NCI-H1694 treated with DMSO at 0.1 percent for 48 hours (cell line): ENCODE measurements at places on chromosomes 13 and 19.

GRCh38 chr13:93811071-93811737 is 584.6 kb downstream of the GPC6 start:
- DNase-seq, result no peak

DNA sequence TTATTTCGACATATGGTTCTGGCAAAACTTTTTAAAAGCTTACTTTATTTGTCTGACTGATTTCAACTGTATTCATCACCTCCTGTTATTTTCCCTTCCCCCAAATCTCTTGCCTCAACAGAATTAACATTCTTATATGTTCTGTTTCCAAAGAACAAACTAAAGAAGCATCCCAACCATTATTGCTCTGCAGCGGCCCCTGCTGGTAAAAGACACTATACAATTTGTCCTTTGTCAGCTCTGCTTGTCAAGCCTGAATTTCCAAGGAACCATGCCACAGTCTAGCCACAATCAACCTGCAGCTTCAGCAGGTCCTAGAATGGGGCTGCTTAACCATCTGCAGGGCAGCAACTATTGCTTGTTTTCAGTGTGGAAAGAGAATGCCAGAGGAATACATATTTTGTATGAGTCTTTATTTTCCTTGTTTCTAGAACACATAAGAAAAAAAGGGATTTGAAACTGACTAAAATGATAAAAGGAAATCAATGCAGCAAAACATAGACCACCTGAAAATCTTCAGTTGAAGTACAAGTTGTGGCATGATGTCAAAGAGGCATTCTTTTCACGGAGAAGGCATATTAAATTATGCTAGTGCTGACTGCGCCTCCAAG is 845.3 kb downstream of the DIAPH3 start:
- peak; percentile 61 for DNase-seq

DNA sequence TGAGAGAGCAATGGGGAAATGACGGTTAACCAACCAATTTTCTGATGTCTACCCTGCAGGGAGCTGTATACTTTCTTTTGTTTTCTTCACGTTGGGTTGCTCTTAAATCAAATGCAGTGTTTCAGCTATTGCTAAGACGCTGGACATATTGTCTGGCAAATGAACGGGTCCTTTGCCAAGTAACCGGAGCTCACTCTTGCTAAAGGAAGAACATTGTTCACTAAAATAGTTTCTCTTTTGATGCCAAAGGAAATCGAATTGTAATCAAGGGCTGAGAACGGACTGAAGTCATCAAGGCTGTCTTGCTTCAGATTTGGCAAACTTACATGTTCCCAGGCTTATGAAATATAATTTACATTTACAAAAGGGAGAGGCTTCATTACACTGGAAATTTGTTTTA is 142.3 kb upstream of the ARGLU1 start:
- DNase-seq, result no peak

- no peak for DNase-seq
These were observed 120.5 kb downstream of the DIAPH3 start for GRCh38 chr13:60043262-60043661.

DNA sequence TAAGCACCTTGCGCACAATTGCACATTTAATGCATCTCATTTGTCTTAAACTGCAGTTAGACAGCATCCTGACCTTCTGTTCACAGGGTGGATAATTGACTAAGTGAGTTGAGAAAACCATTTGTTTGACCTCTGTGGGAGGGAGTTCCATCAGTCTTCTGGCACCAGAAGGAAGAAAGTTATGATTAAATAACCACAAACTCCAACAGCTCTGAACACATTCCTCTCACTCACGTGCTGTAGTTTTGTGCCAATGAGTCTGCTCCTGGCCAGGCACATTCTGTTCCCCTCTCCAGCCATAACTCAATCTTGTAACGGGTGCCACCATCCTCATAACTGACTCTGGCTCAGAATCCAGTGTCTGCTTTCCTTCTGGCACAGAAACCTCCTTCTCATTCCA is 817.2 kb downstream of the SLITRK1 start:
- no peak for DNase-seq

DNA sequence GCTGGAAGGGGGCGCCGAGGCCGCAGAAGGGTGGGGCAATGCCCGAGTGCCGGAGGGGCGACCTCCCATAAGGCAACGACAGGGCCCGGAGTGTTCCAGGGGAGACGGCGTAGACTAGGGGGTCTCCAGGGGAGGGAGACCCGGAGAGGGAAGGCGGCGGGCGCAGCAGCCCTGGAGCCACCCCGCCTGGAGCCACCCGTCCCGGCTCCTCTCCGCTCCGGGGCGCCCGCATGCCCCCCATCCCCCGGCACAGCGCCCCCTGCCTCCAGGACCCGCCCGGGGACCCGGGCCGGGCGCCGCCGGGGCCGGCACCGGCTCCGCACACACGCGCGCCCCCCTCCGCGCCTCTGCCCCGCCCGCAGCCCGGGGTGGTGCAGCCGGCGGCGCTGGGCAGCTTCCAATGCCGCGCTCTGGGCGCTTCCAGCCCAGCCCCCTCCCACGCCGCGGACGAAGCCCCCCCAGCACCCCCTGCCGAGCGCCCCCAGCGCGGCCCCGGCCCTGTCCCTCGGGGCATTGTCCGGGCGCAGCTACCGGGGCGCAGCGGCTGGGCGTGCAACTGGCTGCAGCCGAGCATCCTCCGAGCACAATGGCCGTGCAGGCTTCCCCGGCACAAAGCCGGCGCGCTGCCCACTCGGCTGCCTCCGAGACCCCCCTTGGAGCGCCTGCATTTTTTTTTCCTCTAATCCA is 519 bp downstream of the PTPRS start:
- no peak for DNase-seq

GRCh38 chr13:30234619-30235162 is 72.7 kb downstream of the KATNAL1 start:
- DNase-seq, result no peak

DNA sequence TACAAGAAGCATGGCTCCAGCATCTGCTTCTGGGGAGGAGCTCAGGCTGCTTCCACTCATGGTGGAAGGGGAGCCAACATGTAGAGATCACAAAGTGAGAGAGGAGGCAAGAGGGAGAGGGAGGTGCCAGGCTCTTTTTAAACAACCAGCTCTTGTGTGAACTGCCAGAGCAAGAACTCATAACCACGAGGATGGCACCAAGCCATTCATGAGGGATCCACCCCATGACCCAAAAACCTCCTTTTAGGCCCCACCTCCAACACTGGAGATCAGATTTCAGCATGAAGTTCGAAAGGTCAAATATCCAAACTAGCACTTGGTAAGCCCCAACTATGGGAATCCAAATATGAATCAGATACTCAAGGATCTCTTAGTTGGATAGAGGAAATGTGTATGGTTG is 131.2 kb downstream of the RXFP2 start:
- DNase-seq, result no peak

GRCh38 chr13:71867131-71867814 is at the start of gene DACH1:
Gene DACH1 (minus strand): TSS chr13:71867204.
- peak; percentile 83 for DNase-seq

GRCh38 chr19:16363852-16364230 is 39.2 kb downstream of the KLF2 start:
- no peak for DNase-seq

DNA sequence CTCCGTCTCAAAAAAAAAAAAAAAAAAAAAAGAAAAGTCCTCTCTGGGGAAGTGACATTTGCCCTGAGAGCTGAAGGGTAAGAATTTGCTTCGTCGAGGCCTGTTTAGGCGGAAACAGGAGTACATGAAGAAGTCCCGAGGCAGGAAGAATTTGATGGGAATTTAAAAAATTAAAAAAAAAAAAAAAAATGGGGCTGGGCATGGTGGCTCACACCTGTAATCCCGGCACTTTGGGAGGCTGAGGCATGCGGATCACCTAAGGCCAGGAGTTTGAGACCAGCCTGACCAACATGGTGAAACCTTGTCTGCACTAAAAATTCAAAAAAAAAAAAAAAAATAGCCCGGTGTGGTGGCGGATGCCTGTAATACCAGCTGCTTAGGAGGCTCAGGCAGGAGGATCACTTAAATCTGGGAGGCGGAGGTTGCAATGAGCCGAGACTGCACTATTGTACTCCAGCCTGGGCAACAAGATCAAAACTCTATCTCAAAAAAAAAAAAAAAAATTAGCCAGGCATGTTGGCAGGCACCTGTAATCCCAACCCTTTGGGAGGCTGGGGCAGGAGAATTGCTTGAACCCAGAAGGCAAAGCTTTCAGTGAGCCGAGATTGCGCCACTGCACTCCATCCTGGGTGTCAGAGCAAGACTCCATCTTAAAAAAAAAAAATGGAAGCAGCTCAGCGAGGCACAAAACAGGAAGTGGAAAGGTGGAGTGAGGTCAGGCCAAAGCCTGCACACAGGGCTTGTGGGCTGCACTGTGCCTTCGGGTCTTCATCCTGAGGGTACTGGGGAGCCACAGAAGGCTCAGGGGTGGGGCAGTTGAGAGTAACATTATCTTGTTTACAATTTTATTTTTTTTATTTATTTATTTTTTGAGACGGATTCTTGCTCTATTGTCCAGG is 4.9 kb downstream of the BAX start:
- no peak for DNase-seq

- DNase-seq, result no peak
These were observed 1.3 kb downstream of the KLK6 start for GRCh38 chr19:50967929-50968715.

- no peak for DNase-seq
These were observed 807.5 kb upstream of the ATXN8OS start for GRCh38 chr13:69300131-69300530.

- peak; percentile 28 for DNase-seq
These were observed 583.0 kb upstream of the SPRY2 start for GRCh38 chr13:80923907-80924306.

- DNase-seq, result no peak
These were observed 1.6 kb upstream of the RAP2A start for GRCh38 chr13:97432232-97432916.

DNA sequence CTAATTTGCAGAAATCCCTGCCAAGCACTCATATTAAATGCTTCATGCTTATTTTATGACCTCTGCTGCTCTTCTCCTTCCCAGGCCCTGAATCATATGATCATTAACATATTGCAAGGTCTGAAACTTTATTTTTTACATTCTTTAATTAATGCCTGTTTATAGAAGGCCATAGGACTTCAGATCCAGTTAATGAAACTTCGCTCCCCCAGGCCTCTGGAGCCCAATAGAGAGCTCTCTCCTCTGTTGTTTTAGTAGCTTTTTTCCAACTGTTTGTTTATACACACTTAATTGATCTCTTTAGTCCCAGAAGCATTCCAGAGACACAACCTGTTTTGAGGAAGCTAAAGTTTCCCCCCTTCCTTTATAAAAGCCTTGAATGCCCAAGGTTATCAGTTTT is 68.3 kb downstream of the DACH1 start:
- DNase-seq, result peak; percentile 37

GRCh38 chr19:7947939-7948338 is 4.5 kb upstream of the TIMM44 start:
- DNase-seq, result no peak
